Stimulated activated CD4-positive, alpha-beta T cell treated with anti-CD3 and anti-CD28 coated beads, TNF-alpha, amount 100 ng/mL, for 24 hours (primary cell): ENCODE measurements at places on chromosomes 6 and 20.
A peak's percentile ranks its signal among the peaks of the same experiment; 100 is the strongest.

DNA sequence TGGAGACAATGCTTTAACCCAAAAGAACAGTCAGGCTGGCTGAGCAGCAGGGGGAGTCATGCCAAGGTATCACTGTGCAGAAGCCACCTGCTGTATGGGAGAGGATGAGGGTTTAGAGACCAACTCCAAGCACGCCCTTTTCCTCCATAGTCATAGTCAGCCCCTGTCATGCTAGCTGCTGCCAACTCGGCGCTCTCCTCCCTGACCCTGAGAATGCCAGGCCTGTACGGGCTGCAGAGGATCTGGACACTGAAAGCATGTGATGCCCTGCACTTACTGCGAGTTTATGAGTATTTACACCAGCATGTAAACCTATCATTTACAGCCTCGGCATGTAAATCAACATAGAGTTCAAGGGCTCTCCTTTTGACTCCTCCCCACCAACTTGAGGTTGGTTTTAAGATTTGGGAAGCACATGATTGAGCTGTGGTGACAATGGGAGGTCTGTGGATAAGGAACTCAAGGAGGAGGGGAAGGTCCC, 11.7 kb upstream of the SCUBE3 start:
- DNase-seq = no peak

GRCh38 chr6:23445157-23445710, 680.8 kb upstream of the NRSN1 start:
- no peak for DNase-seq

GRCh38 chr6:44921798-44922197, 406.3 kb upstream of the RUNX2 start:
- DNase-seq = no peak

DNA sequence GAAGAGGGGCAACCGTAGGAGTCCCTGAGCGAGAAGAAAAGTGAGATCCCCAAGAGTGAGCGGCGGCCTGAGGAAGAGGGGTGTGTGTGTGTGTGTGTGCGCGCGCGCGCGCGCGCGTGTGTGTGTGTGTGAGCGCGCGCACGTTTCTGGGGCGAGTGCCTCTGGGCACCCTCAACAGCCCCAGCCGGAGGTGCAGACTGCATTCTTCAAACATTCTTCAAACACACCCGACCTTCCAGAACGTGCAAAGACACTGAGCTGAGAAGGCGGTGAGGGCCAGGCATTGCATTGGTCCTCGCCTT, 76.2 kb upstream of the FOXP4 start:
- DNase-seq = no peak

DNA sequence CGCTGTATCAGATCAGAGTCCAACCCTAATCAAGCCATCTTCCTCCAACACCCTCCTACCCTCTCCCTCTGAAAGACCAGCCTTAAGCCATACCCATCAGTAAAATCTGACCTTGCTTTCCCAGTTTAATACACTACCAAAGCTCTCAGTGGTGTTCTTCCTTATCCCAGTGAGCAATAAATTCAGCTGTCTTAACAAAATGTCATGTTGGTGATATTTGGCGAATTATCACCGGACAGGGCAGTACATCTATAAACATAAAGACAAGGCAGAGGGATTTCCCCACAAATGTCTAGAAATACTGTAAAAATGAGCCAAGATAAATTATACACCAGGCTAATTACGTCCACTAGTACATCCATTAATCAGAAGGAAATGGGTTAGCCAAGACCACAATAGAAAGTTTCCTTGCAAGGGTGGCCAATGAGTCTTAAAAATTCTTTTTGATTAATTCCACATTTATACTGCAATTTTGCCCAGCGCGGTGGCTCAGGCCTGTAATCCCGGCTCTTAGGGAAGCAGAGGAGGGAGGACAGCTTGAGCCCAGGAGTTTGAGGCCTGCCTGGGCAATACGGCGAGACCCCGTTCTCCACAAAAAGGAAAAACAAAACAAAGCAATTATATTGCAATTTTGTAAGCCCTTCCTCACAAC, 905 bp downstream of the RARS2 start:
- no peak for DNase-seq

DNA sequence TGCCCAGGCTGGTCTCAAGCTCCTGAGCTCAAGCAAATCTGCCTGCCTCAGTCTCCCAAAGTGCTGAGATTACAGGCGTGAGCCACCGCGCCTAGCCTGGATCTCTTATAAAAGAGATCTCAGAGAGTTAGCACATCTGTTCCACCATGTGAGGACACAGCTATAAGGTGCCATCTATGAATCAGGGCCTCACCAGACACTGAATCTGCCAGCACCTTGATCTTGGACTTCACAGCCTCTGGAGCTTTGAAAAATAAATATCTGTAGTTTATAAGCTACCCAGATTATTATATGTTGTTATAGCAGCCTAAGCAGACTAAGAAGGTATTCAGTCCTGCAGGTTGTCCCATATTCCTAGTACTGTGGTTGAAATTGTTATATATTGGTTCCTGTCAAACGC, 33.2 kb upstream of the SHLD1 start:
- DNase-seq = no peak

GRCh38 chr6:146968041-146968760, 236.0 kb upstream of the STXBP5 start:
- no peak for DNase-seq

GRCh38 chr6:160477901-160478300, 129.7 kb downstream of the SLC22A3 start:
- DNase-seq = no peak

DNA sequence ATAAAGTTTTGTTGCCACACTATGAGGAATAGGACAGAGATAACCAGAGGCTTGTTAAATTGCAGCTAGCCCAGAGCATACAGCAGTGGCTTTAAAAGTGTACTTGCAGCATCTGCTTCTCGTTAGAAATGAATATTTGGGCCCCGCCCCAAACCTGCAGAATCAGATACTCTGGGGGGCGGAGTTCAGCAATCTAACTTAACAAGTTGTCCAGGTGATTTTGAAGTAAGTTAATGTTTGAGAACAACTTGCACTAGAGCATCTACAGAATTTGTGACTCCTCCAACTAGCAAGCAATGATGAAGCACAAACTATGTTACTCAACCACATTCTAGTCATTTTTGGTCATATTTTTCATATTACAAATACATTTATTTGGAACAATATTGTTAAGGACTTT, 10.6 kb upstream of the SUPT3H start:
- DNase-seq = no peak

- DNase-seq = no peak
Measured at GRCh38 chr6:111604259-111605099, 1.2 kb downstream of the TRAF3IP2 start.

- DNase-seq = no peak
Measured at GRCh38 chr20:1734269-1734858, 76.8 kb upstream of the SIRPG start.

GRCh38 chr20:51917886-51918535, 115.7 kb upstream of the SALL4 start:
- DNase-seq = no peak

GRCh38 chr6:11992086-11992485, 20.0 kb upstream of the HIVEP1 start:
- DNase-seq = no peak

GRCh38 chr20:4763261-4763660, 41.6 kb downstream of the PRND start:
- DNase-seq = no peak

GRCh38 chr20:15823718-15824117, 749.5 kb downstream of the KIF16B start:
- no peak for DNase-seq

GRCh38 chr6:127343809-127344659, 625 bp upstream of the ECHDC1 start:
- no peak for DNase-seq

GRCh38 chr20:16555754-16556153, 17.5 kb downstream of the KIF16B start:
- no peak for DNase-seq

- DNase-seq = no peak
Measured at GRCh38 chr6:31179896-31180295, 9.4 kb upstream of the POU5F1 start.

DNA sequence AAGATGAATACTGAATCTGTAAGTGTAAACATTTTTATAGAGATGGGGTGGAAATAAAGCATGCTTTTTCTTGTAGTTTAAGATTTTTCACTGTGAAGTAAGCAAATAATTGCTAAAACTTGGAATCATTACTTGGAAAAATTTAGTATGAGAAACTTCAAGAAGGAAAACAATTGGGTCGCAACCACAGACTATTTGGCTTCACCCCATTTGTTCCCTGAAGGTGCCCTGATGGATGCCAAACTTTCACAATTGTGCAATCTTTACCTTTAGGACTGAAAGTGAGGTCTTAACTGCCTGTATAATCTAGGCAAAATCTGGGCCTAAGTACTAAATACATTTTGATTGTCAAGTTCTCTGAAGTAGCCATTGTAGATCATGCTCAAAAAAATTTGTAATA, 330.1 kb downstream of the HDGFL1 start:
- no peak for DNase-seq

- no peak for DNase-seq
Measured at GRCh38 chr6:13391537-13391936, 63.2 kb upstream of the TBC1D7 start.

DNA sequence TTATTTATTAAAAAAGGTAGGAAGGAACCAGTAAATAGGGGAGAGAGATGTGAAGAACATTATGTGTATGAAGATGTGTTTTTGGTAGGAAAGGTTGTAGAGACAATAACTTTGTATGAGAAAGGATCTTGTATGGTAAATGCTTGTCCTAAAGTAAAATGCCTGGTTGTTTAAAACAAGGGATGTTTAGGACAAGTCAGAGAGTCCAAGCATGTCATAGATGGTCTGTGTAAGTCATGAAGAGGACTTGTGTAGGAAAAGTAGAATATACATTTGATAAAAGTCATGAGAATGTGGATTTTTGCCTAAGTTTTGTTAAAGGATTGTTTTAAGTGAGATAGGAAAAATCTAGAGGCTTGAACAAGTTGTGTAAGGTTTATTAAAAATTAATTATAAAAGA, 325.1 kb downstream of the CDH26 start:
- DNase-seq = no peak

DNA sequence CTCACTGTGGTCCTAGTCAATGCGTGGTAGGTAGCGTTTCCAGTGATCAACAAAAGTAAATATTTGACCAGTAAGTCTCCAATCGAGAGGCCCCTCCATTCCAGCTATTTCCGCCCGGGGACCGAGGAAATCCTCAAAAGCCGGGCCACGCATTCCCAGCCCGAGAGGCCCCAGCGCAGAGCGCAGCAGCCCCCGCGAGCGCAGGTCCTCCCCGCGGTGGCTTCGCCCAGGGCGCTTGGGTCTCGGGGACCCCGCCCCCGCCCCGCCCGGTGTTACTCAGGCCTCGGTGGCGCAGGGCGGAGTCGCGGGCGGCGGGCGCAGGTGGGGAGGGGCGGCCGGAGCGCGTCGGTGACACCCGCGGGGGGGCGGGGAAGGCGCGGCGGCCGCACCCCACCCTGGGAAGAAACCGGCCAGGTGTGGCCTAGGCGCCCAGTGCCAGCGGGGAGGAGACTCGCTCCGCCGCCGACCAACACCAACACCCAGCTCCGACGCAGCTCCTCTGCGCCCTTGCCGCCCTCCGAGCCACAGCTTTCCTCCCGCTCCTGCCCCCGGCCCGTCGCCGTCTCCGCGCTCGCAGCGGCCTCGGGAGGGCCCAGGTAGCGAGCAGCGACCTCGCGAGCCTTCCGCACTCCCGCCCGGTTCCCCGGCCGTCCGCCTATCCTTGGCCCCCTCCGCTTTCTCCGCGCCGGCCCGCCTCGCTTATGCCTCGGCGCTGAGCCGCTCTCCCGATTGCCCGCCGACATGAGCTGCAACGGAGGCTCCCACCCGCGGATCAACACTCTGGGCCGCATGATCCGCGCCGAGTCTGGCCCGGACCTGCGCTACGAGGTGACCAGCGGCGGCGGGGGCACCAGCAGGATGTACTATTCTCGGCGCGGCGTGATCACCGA, at the start of gene DSP:
TSS of gene DSP (plus strand) at position 497 of the 890 bp plus-strand sequence. CDS start at position 742, 245 bp downstream.
- DNase-seq = peak; percentile 42

DNA sequence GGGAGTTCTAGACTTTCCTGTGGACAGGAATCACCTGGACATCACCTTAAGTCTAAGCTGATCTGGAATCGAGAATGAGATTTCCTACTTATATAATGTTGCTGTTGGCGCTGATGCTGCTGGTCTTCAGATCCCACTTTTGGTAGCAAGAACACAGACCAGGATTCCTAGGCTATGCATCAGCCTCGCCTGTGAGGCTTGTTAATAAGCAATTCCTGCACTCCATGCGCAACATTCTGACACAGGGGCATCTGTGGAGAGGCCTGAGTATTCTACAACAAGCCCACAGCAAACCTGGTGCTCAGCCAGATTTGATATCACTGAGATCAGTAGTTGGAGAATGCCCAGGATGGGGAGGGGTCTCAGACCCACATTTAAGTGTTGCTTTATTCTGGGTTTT, 52.0 kb upstream of the TRIM26 start:
- DNase-seq = no peak

GRCh38 chr6:15519681-15520080, 143.1 kb downstream of the DTNBP1 start:
- DNase-seq = no peak

DNA sequence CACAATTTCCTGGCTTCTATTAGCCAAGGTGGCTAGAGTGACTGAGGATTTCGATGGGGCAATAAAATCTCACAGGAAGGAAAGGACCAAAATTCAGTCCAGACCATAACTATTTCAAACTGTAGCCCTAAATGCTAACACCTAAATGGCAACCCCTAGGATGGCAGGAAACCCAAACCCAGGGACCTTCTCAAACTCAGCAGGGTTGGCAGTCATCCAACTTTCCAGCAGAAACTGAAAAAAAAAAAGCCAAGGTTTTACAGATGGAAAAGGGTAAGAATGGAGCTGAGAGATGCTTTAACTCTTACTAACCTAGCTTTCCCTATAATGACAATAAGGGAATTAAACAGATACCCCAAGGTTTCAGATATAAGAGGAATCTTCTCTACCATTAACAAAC, 10.5 kb downstream of the IBTK start:
- DNase-seq = no peak

DNA sequence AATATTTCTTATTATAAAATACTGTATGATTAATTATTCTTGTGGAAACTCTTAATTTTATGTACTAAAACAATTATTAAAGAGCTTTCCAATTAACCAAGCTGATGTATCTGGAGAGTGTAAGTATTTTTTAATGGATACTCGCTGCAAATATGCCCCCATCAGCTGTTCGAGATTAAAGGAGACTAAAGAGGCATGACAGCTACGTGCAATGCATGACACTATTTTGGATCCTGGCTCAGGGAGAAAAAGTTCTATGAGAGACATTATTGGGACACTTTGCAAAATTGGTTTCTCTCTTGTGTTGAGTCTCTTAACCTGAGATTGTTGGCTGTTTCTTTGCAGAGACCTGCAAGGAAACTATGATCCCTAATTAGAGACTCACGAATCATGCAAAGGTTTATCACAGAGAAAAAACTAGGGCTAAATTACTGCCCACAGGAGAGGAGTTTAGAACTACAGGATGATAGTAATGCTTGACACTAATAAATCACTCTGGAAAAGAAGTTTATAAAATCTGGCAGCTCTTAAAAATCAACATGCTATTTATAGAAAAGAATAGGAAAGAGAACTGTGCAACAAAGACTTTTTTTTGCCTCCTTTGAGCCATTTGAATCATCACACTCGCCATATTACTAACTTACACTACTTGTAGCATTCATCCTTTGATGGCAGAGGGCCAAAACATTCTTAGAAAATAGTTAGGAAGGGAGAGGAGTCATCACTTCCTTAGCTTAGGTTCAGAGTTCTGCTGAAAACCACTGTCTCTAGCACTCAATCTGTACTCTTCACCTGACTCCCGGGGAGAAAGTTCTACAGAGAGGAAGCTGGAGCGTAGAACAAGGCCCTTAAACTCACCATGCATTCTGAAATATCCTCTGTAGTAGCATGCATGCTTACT, 25.3 kb downstream of the NRN1 start:
- DNase-seq = no peak
